ENCODE measurements at places on chromosomes 6 and 20.

- DNase-seq = no peak
Observed at GRCh38 chr20:50744143-50744792, 12.9 kb downstream of the PARD6B start.

GRCh38 chr20:45095805-45096238, 5.1 kb downstream of the KCNS1 start:
- DNase-seq = peak; percentile 59

DNA sequence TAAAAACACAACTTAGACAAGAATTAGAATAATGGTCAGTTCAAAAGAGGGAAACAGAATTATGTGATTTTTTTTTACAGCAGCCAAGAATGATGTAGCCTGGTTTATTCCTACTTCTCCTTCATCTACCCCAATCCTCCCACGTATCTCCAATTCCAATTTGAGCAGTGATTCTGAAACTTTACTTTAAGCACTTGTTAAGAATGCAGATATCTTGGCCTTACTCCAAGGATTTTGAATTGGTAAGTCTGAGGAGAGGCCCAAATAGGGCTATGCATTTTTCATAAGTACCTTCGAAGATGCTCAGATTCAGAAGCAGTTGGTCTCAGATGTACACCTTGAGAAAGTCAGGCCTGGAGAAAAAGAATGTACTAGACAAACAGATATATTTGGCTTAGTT, 233.4 kb upstream of the FLRT3 start:
- no peak for DNase-seq

- DNase-seq = no peak
Observed at GRCh38 chr6:149474108-149474935, 10.5 kb downstream of the ZC3H12D start.

DNA sequence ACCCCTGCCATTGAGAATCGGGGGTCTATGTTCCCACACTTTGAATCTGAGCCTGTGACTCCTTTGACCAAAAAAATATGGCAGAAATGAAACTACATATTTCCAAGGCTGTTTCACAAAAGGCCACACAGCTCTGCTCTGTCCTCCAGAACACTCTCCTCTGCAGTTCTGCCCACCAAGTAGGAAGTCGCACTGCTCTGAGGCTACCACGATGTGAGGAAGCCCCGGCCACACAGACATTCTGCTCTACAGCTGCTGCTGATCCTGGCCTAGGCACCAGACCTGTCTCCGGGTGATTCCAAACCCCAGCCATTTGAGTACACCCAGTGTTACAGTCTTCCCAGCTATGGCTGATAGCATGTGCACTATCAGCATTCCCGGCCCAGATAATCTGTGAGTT, 85.1 kb downstream of the LYRM4 start:
- DNase-seq = no peak

GRCh38 chr20:48483334-48484066, 344.3 kb downstream of the PREX1 start:
- no peak for DNase-seq

DNA sequence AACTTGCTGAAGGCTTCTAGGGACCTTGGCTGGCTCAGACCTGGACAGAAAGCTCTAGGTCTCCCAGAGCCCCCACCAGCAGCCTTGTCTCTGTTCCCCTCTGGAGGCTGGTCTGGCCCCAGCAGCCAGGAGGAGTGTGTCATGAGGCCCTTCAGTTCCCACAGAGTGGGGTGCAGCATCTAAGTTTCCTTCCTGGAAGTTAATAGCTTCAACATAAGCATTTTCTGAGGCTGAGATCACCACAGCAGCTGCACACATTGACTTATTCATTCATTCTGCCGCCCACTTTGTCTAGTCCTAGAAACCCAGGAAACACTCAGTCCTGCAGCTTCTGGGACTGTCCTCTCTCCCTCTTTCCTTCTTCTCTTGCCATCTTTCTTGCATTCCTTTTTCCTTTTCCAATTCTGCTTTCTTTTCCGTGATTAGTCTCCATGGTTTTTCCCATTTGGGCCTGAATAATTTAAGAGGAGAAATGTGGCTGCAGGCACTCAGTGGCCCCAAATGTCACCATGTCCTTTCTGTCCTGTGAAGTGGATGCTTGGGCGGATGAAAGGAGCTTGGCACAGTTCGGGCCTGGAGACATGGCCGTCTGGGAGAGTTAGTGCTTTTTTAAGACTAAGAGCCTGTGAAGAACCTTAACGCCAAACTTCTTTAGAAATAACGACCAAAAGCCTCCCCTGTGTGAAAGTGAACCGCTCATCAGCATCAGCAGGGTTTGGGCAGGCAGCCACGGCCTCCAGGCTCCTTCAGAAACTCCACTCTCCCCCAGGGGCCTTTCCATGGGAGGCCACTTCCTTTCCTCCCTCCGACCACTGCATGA, 31.0 kb upstream of the PCMTD2 start:
- no peak for DNase-seq

GRCh38 chr6:166640342-166641043, 13.4 kb upstream of the RPS6KA2 start:
- no peak for DNase-seq

DNA sequence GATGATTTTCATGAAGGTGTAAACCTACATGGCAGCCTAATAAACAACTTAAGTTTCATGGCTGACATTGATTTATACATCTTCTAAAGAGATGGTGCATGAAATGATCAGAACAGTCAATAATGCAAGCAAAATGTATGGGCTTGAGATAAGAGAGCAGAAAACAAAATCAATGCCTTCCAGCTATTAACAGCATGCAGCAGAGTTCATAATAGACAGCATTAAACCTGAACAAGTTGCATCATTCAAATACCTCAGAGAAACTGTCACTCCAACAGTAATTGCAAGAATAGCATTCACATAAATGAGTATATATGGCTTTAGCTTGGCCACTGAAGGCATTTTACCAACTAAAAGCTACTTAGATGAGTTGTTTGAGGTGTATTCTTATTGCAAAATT, 319.6 kb upstream of the ARID1B start:
- DNase-seq = no peak

- no peak for DNase-seq
Observed at GRCh38 chr20:25291432-25292133, 43.7 kb downstream of the PYGB start.

- DNase-seq = no peak
Observed at GRCh38 chr6:88074791-88075190, 27.1 kb downstream of the SPACA1 start.

GRCh38 chr6:87979737-87980136, 67.9 kb upstream of the SPACA1 start:
- DNase-seq = no peak

GRCh38 chr20:46131396-46131795, 13.3 kb downstream of the CD40 start:
- no peak for DNase-seq

DNA sequence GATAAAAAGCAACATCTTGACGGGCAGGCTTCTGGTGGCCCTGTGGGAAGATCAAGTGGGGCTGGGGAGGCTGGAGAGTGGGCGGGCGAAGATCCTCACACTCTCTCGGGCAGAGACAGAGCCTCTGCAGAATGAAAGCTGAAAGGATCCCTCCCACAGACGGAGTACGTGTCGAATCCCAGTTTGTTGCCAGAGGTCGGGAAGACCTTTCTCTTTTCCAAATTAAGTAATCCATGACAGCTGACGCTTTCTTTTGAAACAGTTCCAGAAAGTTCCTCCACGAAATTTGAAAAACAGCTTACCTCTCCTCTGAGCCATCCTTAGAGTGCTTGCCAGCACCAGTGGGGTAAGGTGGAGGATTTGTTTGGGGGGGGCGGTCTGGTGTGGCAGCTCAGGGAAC, 155.6 kb upstream of the SMLR1 start:
- DNase-seq = no peak
